ENCODE measurements at places on chromosomes 2 and 18.

DNA sequence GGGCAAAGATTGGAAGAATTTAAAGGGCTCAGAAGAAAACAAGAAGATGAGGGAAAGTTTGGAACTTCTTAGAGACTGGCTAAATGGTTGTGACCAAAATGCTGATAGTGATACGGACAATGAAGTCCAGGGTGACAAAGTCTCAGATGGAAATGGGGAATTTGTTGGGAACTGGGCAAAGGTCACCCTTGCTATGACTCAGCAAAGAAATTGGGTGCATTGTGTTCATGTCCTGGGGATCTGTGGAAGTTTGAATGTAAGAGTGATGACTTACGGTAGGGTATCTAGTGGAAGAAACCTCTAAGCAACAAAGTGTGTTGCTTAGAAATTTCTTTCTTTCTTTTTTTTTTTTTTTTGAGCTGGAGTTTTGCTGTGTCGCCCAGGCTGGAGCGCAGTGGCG lies 6.0 kb upstream of the IL1A start:
- no peak for DNase-seq

DNA sequence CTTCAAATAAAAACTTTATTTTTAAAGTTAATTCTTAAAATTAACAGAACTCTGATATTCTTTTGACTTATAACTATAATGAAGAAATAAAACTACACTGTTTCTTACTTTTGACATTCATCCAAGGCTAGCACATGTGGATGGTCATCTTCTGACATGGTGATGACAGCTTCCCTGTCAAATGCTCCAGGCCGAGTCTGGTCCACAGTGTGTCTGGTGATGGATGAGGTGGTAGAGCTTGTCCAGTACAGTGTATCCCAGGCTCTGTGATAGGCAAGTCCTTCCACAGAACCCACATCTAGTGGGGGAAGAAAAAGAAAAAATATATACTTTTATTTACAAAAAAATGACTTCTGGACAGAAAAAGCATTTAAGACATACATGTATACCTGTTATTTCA lies 1529.5 kb downstream of the LRP1B start:
- no peak for DNase-seq

GRCh38 chr2:86368161-86368824 lies 30.9 kb upstream of the REEP1 start:
- DNase-seq, result peak; percentile 72

- no peak for DNase-seq
Measured at GRCh38 chr2:151027151-151027550, 234.5 kb downstream of the RBM43 start.

GRCh38 chr2:240454106-240454901 lies 18.8 kb downstream of the GPC1 start:
- no peak for DNase-seq

DNA sequence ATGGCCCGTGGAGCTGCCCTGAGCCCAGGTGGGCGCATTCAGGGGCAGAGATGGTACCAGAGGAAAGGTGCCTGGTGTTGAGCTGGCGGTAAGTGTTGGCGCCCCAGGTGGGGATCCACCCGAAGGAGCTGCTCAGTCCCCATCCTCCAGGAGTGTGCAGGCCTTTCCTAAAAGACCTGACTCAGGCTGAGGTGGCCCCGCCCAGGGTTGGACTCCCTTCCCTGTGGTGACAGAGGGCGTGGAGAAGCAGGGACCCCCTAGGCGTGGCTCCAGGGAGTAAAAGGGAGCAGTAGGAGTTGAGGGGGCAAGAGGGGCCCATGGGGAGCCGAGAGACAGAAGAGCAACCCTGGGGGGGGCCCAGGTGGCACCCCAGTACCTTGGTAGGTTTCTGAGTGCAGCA lies 2.4 kb downstream of the OXER1 start:
- DNase-seq, result no peak

DNA sequence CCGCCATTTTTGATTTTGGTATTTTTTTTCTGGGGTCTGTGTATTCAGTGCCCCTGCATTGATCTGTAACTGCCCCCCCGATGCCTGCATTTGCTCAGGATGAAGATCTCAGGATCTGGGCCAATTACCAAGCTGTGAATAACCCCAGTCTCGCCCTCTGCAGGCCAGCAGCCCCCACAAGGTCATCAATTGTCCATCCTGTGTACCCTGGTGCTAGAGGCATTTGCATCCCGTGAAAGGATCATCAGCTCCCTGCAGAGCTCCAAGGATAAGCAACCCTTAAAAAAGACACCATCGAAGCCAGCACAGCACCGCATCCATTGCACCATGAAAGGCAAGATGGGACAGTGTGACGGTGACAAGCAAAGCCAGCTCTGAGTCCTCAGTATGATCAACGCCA lies 154.1 kb upstream of the KLHL29 start:
- DNase-seq, result no peak

- no peak for DNase-seq
Measured at GRCh38 chr2:862355-862687, 88.3 kb upstream of the SNTG2 start.

DNA sequence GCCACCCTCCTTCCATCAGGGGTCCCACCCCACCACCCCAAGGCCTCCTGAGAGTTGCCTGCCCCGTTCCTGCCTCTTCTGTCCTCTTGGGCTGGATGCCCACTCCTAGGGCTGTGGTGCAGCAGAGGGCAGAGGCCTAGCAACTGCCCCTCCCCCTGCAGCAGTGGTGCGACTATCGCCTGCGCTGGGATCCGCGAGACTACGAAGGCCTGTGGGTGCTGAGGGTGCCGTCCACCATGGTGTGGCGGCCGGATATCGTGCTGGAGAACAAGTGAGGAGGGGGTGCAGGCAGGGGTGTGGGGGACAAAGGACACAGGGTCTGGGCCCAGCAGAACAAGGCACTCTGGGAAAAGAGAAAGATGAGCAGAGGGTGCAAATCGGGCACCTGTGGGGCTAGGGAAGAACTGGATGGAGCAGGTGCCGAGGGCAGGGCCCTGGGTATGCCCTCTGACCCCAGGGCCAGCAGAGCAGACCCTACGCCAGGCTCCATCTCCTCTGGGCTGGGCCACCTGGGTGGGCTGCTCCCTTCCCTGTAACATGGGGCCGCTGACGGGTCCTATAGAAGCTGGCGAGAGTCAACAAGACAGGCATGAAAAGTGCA lies 1.0 kb downstream of the CHRNG start:
- DNase-seq, result no peak

DNA sequence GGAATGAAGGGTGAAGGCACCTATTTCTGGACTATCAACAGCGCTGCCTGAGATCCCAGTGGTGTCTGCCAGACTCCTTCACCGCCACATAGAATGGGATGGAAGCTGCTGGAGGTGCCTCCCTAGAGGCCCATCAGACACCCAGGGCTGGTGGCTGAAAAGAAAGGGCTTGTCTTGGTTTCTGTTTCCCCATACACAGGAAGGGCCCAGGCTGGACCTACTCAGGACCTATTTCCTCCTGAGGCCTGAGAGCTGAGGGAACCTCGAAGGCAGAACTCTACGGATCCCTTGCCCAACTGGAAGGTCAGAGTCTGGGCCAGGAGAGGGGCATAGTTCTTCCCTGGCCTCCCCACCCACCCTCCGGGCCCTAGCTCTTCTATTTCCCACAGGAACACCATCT lies 2.9 kb upstream of the CLEC4F start:
- no peak for DNase-seq

DNA sequence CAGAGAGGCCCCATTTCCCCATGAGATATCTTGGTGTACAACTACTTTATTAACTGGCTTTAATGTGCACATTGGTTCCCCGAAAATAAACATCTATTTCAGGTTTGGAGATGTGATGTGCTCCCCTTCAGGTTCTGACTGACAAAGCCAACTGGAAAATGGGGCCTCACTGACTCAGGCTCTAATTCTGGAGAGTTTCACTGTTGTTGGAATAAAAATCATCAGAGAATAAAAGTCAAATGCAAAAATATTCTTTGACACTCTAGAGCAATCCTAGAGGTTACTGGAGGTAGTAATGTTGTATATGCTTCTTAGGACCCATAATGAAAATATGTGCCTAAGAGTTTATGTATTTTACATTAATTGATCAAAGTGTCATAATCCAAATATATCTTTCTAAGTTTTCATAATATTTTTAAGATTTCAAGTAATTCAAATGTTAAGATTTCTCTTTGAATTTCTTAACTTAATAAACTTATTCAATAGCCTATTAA lies 189.9 kb upstream of the COL3A1 start:
- peak; percentile 7 for DNase-seq

DNA sequence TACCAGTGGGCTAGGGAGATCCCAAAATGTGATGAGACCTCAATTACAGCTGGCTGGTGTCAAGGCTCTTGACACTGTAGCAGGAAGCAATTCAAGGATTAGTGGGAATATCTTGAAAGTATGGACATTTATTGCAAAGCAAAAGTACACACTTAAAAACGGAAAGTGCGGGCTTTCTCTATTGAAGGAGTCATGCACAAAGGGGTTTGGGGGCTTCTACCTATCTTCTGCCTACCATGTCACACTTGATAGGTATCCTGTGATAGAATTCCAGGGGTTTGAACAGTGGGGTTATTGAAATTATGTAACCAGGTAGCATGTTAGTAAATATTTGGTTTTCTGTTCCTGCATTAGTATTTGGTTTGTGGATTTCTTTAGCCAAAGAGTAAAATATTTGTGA lies 1652.1 kb upstream of the DDX18 start:
- DNase-seq, result no peak

DNA sequence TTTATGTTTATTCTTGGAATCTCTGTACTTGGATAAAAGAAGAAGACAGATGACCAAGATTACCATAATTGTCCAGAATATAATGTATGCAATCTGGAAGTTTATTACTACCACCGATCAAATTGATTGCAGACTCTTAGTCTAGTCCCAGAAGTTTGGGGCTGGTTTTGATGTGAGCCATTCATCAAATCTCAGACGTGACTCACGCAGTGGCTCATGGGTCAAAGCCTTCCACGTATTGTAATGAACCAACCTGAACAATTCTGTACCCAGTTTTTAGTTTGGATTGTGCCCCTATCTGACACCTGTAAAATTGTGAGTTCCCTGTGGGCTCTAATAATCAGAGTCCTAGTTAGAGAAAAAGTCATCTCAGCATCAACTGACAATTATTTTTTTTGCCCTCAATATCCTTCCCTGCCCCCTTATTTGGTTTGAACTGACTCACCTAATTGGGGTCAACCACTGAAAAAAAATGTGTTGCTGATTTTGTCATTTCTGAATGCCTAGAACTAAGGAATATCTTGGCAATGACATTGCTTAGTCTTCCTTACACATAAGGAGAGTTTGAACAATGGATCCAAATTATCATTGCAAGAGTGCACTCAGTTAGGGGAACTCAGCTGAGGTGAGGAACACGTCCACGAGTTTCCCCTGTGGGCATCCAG lies 219.5 kb upstream of the NRP2 start:
- no peak for DNase-seq

GRCh38 chr2:6945821-6946220 lies 28.6 kb downstream of the RNF144A start:
- DNase-seq, result no peak

GRCh38 chr2:57396355-57397098 lies 650.1 kb upstream of the VRK2 start:
- DNase-seq, result no peak

DNA sequence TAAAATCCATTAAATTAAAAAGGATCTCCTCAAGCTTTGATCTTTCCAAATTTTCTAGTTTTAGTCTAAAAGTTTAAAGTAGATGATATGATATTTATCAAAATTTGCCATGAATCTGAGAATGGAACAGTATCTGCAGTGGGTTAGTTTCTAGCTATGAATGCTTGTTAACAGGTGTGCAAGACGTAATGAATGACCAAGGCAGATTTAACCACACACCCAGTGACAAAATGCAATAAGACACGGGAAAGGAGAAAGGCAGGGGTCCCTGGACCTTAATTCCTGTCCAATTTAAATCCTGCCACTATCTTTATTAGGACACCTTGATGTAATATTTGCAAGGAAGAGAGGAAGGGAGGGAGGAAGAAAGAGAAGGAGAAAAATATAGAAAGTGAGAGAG lies 30.5 kb upstream of the PEX13 start:
- no peak for DNase-seq

DNA sequence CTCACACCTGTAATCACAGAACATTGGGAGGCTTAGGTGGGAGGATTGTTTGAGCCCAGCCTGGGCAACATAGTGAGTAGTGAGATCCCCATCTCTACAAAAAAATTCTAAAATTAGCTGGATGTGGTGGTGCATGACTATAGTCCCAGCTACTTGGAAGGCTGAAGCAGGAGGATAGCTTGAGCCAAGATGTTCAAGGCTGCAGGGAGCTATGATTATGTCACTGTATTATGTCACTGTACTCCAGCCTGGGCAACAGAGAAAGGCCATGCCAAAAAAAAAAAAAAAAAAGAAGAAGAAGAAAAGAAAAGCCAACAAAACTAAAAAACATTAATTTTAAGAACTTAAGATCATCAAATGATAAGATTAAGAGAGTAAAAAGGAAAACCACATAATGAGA lies 17.4 kb upstream of the NCOA1 start:
- DNase-seq, result no peak

- peak; percentile 35 for DNase-seq
Measured at GRCh38 chr2:62362561-62362960, 143.4 kb downstream of the TMEM17 start.

GRCh38 chr2:46337208-46337994 lies 40.2 kb downstream of the EPAS1 start:
- DNase-seq, result no peak

- DNase-seq, result no peak
Measured at GRCh38 chr2:2851806-2852777, 521.0 kb upstream of the MYT1L start.

Measured in hepatocyte (in vitro differentiated cells).